ENCODE measurements at places on chromosomes 2 and 18. TPM values are rescaled to one million over a fixed set of nuclear protein-coding genes. Genes with fewer than 3 reads are reported as not detected.

Gene CAPN14
- 0.29 TPM for total RNA-seq

Gene LOXHD1
- 0.16 TPM for total RNA-seq

Gene WIPF1
- 118 TPM for total RNA-seq

Gene ITGA4
- 13.1 TPM for total RNA-seq

Gene FAM228B
- 36.7 TPM for total RNA-seq

Gene KCNG2
- total RNA-seq = 1.1 TPM

All from aorta (tissue), 5 donors.